ENCODE measurements at places on chromosomes 13 and 19. TPM values are rescaled to one million over a fixed set of nuclear protein-coding genes. Genes with fewer than 3 reads are reported as not detected.

The C19orf67 gene
- total RNA-seq, result not detected

The C19orf38 gene
- 11.7 TPM for total RNA-seq

The PNMA8A gene
- 1.5 TPM for total RNA-seq

The MCEMP1 gene
- total RNA-seq, result 184 TPM

The GET3 gene
- 57.5 TPM for total RNA-seq

The SIGLECL1 gene
- not detected for total RNA-seq
